ENCODE measurements at places on chromosomes 3 and 15. TPM values are rescaled to one million over a fixed set of nuclear protein-coding genes. Genes with fewer than 3 reads are reported as not detected.

GRCh38 chr15:73926219-73927002 lies at the start of gene LOXL1:
Gene LOXL1, plus strand, starts transcription at chr15:73926462. Its CDS starts 322 bp downstream, at chr15:73926784.
- DNase-seq = peak; percentile 94

CAV3 gene
- polyA plus RNA-seq = 0.25 TPM

- DNase-seq = no peak
These were observed 9.5 kb upstream of the TRIM69 start for GRCh38 chr15:44726568-44727484.

TGM4 gene
- not detected for polyA plus RNA-seq

ANKRD63 gene
- polyA plus RNA-seq = not detected

DNA sequence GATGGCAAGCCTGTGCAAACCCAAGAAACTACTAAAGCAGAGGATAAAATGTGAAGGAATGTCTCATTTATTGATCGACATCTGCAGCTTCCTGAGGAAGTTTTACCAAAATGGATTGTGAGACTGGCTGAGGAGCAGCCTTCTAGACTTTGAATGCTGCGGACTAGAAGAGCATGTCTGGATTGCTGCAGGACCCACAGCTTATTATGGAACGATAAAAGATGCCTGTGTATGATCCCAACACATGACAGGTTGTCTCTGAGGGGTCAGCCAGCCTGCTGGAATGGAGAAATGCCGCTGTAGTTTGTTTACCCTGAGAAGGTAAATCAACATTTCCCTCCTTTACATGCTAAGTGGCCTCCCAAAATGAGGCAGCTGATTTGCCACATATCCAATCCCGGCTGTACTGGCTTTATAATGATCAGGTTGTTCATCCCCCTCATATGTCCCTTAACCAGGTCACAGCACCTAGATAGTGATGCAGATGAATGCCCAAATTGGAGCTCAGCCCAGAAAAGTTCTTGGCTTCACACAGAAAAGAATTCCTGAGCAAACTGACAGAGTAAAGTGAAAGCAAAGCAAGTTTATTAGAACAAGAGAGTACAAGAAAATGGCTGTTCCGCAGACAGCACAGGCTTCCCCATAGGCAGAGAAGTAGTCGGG lies 63.9 kb downstream of the IL12A start:
- no peak for DNase-seq

DNA sequence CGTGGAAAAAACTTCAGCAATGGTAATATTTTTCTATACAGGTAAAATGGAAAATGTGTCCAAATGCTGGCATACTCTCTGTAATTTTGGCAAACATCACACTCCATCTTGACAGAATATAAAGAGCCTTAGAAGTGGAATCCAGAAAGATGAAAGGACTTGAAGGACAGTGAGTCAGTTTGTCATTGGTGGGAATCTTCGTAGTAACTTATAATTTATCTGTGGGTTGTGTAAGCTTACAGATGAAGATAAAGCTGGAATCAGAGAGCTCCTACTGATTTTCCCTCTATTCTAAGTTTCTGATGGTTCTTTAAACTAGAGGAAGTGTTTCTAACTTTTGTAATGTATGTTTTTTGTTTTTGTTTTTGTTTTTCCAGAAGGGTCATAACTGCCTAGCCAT lies 8.7 kb upstream of the PDZRN3 start:
- no peak for DNase-seq

GRCh38 chr3:17799312-17799711 lies 56.9 kb upstream of the TBC1D5 start:
- no peak for DNase-seq

CDCP1 gene
- 2.1 TPM for polyA plus RNA-seq

PRR23A gene
- not detected for polyA plus RNA-seq

DPPA2 gene
- polyA plus RNA-seq = not detected

DNA sequence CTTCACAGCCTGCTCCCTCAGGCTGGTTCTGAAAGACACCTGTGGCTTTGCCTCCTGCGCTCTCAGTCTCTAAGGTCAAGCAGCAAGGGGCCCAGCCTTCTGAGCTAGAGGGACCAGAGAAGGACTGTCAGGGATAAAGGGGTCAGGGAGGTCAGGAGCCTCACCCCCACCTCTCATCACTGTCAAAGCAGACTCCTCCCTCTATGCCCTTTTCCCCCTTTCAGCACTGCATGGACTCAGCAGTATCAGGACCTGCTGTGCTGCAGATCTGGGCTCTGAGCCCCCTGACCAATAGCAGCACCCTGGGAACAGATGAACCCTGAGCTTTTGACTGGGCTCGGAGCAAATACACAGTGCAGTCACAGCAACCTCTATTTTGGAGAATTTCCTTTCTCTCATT lies 3.2 kb upstream of the BMF start:
- DNase-seq = no peak

CLK3 gene
- 94.0 TPM for polyA plus RNA-seq

HDC gene
- not detected for polyA plus RNA-seq

LMAN1L gene
- polyA plus RNA-seq = not detected

GRCh38 chr3:171900446-171900845 lies 57.3 kb downstream of the TMEM212 start:
- no peak for DNase-seq
